Pulmonary artery endothelial cell (primary cell): ENCODE measurements at places on chromosomes 2 and 18.

DNA sequence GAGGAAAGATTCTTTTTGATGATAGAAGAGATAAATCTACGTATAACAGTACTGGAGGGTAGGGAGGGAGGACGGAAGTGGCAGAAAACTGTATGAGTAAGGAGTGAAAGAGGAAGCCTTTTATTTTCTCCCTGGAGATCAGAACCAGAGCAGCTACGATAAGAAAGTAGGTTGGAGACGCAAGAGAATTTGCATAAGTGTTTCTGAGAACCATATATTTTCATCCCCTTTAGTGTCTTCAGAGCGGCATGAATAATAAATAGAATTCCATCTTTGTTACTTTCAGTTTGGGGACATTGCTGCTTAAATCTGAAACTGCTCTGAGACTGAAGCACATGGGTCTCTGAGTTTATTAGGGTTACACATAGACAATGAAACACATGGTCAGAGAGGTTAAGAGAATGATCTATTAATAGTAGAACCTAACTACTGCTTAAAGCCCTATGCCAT is 230.2 kb upstream of the TNP1 start:
- DNase-seq, result no peak

DNA sequence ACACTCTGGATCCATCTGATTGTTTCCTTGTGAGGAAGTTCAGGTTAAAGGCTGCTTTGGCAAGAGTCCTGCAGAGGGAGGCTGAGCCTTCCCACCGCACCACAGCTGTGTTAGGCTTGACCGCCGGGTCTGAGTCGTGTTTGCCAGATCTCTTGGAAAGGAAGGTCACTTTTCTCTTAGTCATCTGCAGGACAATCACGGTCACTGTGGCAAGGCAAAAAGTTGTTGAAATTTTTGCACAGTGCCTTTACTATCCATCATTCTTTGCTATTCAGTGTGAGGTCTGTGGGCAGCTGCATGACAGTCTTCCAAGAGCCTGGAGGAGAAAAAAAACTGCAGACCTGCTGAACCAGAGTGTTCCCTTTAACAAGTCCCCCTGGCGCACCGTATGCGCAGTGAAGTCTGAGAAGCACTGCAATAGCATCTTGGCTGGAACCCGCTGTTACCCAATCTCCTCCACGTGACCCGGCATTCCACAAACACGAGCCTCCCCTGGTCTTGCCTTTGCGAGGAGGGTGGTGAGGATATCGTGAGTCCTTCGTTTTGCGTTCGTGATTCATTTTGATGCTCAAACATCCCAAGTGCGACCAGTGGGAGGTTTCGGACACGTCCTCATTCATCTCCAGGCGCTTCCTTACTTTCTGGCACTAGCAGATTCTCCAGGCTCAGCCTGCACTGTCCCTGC is 23.0 kb downstream of the BIN1 start:
- DNase-seq, result peak; percentile 53

DNA sequence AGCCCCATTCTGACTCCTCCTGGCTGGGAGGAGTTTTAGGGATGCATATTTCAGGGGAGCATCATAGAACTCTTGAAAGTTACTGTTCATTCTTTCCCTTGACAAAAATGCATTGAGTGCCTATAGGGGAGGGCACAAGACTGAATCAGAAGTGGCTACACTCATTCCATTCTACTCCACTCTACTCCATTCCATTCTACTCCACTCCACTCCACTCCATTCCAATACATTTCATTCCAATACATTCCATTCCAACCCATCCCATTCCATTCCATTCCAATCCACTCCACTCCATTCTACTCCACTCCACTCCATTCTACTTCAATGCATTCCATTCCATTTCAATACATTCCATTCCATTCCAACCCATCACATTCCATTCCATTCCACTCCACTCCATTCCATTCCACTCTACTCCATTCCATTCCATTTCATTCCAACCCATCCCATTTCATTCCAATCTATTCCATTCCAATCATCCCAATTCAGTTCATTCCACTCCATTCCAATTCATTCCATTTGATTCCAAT is 110.8 kb downstream of the LOXHD1 start:
- DNase-seq, result no peak

DNA sequence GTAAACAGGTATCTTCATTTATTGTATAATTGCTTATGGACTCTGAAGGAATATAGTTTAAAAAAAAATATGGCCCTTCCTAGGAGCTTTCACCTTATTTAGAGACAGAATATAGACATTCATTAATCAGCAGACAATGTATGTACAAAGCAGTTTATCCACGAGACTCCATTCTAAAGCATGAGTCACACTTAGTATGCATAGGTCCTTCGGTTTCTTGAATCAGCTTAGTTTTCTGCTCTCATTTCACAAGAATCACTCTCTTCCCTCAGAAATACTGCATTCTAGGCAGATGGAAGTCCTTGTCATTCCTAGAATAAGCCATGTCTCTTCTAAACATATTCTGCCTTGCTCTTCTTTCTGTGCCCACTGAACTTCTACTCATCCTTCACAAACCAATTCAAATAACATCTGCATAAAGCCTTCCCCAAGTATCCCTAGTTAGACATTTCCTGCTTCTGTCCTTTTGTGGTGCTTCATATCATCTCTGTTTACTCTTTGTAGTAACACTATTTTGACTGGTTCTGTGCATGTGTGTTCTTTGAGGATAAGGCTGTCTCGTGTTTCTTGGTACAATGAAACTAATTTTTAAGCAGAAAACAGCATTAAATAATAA is 84.5 kb downstream of the PTRHD1 start:
- DNase-seq, result no peak

DNA sequence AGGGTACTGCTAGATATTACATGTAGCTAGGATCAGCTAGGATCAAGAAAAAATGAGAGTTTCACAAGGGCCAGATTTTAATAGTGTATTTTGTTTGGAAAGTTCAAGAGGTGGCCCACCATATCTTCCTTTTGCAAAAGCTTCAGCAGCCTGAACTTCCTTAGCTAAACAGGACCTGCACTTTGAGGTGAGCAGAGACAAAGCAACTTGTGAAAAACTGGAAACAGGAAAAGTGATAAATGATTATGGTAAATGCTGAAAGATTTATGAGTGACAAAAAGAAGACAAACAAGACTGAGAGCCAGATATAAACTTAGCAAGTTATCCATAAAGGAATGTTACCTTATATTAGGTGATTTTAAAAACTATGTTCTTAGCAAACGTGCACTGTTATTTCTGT is 123.6 kb downstream of the ZNF521 start:
- peak; percentile 92 for DNase-seq

DNA sequence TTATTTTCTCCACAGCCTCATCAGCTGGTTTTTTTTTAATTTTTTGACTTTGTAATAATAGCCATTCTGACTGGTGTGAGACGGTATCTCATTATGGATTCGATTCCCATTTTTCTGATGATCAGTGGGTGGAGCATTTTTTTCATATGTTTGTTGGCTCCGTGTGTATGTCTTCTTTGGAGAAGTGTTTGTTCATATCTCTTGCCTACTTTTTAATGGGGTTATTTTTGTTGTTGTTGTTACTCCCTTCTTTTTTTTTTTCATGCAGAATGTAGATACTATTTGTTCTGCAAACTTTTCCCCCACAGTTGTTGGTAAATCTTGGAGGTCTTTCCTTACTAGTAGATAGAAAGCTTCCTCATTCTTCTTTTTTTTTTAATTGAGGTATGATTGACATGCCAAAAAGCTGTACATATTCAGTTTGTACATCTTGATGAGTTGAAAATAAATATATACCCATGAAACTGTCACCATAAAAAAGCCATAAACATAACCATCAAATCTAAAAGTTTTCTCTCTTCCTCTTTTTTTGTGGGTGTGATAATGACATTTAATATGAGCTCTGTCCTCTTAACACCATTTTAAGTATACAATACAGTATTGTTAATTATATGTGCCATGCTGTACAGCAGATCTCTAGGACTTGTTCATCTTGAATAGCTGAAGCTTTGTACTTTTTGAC is 21.8 kb upstream of the NT5DC4 start:
- DNase-seq, result no peak

GRCh38 chr18:59159986-59160385 is 20.3 kb downstream of the SEC11C start:
- DNase-seq, result no peak

DNA sequence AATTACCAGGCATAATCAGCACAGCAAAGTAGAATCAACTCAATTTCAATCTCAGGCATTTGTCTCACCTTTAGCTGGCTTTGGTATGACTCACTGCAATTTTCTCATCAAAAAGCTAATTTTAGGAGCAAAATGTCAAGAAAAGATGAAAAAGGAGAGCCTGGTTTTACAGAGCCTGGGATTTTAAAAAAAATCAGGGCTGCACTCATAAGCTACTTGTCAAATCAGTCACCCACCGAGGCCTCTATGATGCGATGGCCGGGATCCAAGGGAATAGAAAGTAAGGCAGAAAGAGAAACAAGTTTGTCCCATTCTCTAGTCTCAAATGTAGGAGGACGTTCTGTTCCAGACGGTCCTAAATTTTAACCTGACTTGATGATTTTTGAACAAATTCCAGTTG is 170.9 kb downstream of the SOCS6 start:
- no peak for DNase-seq

DNA sequence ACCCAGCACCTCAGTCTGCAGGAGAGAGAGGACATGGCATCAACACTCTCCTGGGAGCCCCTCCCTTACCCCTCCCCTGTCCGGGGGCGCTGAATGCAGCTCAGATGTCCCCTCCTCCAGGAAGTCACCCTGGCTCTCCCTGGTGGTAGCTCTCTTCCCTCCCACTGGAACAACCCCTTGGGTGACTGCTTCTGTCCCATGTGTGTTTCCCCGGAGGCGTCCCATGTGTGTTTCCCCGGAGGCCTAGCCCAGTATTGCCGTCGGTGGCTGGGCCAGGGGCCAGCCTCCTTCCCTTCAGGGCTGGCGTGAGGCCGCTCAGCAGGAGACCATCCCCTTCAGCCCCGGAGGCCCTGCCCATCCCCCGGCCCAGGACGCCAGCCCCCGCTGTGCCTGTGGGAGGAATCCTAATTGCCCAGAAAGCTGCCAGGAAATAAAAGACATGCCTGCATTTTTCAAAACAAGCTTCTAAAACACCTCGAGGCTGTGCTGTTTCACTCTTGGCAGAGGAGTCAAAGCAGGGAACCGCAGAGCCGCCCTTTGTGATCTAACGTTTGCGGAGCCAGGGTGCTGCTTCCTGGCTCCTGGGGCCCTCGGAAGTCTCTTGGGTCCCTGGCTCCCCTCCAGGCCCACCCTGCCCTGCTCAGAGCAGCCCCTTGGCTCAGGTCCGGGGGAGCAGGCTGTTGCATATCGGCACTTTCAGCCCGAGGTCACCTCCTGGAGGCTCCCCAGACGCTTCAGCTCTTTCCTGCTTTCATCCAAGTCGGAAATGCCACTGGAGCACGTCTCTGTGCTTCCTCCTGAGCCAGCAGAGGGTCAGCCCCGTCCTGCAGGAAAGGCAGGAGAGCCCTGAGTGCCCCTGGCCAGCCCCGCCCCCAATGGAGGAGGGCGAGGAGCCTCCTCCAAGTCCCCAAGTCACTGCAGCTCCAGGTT is 11.4 kb downstream of the SNED1 start:
- peak; percentile 84 for DNase-seq

GRCh38 chr2:23271230-23271629 is 113.7 kb upstream of the KLHL29 start:
- DNase-seq, result no peak

- no peak for DNase-seq
Observed at GRCh38 chr2:239303711-239304532, 96.9 kb downstream of the HDAC4 start.

- DNase-seq, result no peak
Observed at GRCh38 chr2:28327956-28328922, 64.4 kb upstream of the FOSL2 start.

- DNase-seq, result no peak
Observed at GRCh38 chr2:9658972-9659371, 28.2 kb upstream of the YWHAQ start.

- no peak for DNase-seq
Observed at GRCh38 chr18:13594551-13594950, 131.8 kb downstream of the FAM210A start.

GRCh38 chr2:44649381-44649780 is 287.6 kb downstream of the CAMKMT start:
- DNase-seq, result no peak

- DNase-seq, result no peak
Observed at GRCh38 chr2:74373985-74374384, 6.1 kb downstream of the DCTN1 start.

DNA sequence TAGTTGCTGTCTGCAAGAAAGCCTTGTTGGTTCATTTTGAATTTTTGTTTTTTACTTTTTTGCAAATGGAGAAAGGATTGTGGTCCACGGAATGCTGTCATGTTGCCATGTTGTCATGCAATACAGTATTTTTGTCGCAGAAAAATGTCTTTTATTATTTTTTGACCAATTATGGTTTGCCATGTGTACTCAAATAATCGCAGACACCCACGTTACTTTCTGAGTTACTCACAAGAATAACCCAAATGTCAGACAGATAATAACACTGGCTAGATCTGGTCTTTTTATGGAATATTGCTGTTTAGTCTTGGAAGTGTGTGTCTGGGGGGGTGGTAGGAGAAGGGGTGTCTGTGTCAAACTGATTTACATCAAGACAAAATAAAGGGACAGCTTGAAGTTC is 188.9 kb downstream of the LTBP1 start:
- DNase-seq, result no peak

DNA sequence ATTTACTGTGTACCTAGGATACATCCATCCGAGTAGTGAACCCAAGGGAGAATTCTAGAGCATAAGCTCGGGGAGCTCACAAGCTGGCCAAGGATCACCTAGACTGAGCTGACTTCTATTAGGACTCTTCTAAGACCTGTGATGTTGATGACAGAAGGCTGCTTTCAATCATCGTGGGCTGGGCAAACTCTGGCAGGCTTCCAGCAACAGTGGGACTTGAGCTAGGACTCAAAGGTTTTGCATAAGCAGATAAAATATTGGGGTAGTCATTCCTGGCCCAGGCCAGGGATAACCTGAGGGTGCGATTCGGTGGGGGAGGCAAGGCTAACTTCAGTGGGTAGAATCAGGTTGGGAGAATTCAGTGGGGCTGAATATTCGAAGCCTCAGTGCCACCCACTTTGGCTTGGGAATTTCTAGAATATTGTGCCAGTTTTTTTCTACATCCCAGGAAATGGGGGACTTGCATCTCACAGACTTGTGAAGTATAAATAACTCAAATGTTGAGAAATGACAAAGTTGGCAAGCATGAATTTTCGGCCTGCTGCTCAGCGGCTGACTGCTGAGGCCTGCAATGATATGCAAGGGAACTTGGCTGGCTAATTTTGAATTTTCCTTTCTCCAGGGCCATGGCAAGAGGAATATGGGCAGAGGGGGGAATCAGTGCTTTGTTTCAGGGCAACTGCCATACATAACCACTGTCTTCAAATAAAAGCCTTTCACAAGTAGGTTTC is 274.3 kb downstream of the PRKCE start:
- DNase-seq, result no peak

DNA sequence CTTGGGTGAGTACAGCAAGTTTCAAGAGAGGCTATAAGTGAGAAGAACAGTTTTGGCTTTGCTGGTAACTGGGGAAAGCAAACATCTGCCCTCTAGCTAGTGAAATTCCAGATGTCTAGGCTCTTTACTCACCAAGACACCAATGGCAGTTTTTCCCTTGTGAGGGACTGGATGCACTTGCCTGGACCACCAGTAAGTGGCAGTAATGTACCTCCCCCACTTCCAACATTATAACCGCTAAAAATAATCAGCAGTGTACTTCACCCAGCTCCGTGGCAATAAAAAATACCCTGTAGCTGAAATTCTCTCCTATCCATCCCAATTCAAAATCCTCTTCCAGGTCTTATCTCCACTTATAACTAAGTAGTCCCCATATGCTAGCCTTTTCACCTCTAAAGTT is 383.9 kb downstream of the ARHGAP15 start:
- DNase-seq, result peak; percentile 15

GRCh38 chr2:222796413-222797103 is 64.3 kb upstream of the ACSL3 start:
- DNase-seq, result no peak

- DNase-seq, result no peak
Observed at GRCh38 chr2:219079417-219079816, 18.7 kb upstream of the IHH start.
